ENCODE measurements at places on chromosomes 16 and 17. TPM values are rescaled to one million over a fixed set of nuclear protein-coding genes. Genes with fewer than 3 reads are reported as not detected.

Gene HEATR9
- total RNA-seq, result not detected

Gene HID1
- total RNA-seq, result 12.7 TPM

Gene CTRB1
- not detected for total RNA-seq

Gene CDH13
- not detected for total RNA-seq

Gene TANC2
- total RNA-seq, result 36.9 TPM

Gene ABCC6
- 1.6 TPM for total RNA-seq

Gene PPY
- total RNA-seq, result not detected

Gene PKMYT1
- total RNA-seq, result 84.8 TPM

Gene CCL7
- not detected for total RNA-seq

Gene CRK
- 64.2 TPM for total RNA-seq

Measured in A549 treated with ZK216348 at 1 μM for 4 hours (cell line).